ENCODE measurements at places on chromosomes 4 and X. TPM values are rescaled to one million over a fixed set of nuclear protein-coding genes. Genes with fewer than 3 reads are reported as not detected.

NMU gene
- total RNA-seq, result 0.81 TPM

SNX12 gene
- total RNA-seq, result 69.2 TPM

PDLIM3 gene
- total RNA-seq, result 43.1 TPM

TCEAL2 gene
- total RNA-seq, result 4.4 TPM

P2RY4 gene
- total RNA-seq, result 0.26 TPM

DNA sequence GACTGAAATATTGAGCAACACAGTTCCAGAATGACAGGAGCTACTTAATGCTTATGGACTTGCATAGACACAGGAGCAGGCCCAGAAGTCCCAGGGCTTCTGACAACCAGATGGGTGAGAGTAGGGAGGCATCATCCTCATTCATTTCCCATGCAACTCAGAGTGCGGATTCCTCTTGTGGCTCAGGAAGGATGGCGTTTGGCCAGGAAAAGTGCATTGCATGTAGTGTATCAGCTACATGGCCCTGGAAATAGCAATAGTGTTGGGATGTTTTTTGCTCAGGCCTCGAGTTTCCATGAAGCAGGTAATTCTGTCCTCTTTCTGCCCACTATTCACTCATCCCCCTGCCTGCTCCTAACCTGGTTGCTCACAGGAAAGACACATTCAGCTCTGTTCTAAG lies 136.6 kb downstream of the PDGFRA start:
- DNase-seq, result no peak

GRCh38 chr4:38954727-38955126 lies 77.5 kb downstream of the TMEM156 start:
- DNase-seq, result no peak

- no peak for DNase-seq
These were observed 36.5 kb downstream of the SLC7A11 start for GRCh38 chr4:138205531-138206233.

Data from left lung (tissue), 14 donors.